Activated naive CD8-positive, alpha-beta T cell treated with anti-CD3 and anti-CD28 coated beads for 36 hours (primary cell): ENCODE measurements at places on chromosomes 5 and 9. TPM values are rescaled to one million over a fixed set of nuclear protein-coding genes. Genes with fewer than 3 reads are reported as not detected.

Gene GABRA6
- not detected for total RNA-seq

Gene ERP44
- 11.4 TPM for total RNA-seq

DNA sequence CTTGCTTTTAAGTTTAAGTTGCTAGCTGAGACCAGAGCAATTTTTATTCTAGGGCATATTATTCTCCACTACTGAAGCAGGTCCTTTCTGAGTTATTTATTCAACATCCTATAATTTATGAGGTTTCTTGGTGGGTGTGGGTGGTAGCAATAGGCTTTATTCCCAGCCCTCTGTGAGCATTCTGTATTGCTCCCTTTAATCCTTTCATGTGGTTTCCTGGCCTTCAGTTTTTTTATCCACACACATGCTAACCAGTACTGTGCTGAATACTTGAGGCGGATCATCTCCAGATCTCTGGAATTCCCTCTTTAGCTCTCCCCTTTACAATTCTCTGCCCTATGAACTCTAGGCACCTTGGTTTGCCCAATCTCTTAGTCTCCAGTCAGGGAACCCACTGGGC is 91.8 kb upstream of the GLRA1 start:
- no peak for DNase-seq

GRCh38 chr9:35801328-35802128 is 10.1 kb downstream of the NPR2 start:
- no peak for DNase-seq

DNA sequence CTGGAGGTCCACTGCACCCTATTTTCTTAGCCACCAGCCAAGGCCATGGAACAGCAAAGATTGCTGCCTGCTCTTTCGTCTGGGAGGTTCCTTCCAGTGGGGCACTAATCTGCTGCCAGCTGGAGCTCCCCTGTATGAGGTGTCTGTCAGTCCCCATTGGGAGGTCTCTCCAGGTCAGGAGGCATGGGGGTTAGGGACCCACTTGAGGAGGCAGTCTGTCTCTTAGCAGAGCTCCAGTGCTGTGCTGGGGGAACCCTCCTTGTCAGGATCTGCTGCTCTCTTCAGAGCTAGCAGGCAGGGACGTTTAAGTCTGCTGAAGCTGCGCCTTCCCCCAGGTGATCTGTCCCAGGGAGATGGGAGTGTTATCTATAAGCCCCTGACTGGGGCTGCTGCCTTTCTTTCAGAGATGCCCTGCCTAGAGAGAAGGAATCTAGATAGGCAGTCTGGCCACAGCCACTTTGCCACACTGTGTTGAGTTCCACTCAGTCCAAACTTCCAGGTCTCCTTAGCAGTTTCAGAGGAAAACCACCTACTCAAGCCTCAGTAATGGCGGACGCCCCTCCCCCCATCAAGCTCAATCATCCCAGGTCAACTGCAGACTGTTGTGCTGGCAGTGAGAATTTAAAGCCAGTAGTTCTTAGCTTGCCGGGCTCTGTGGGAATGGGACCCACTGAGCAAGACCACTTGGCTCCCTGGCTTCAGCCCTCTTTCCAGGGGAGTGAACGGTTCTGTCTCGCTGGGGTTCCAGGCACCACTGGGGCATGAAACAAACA is 317.7 kb downstream of the LRRC70 start:
- DNase-seq, result no peak

DNA sequence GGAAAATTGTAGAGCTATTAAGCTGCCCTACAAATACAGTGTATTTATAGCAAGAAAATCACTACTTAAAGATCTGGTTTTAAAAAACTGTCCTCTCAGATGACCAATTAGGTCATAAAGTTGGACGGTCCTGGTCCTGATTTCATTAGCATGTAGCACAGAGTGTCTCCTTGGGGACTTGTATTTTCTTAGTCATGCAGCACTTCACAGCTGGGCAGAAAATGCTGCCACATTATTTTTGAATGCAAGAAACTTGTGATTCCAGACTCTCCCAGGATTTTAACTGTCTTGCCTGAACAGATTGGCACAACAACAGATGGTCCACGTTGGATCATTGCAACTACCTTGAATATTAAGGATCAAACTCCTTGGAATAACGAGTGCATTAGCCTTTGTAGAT is 348.1 kb upstream of the SGCD start:
- no peak for DNase-seq
